ENCODE measurements at places on chromosomes 12 and 14. TPM values are rescaled to one million over a fixed set of nuclear protein-coding genes. Genes with fewer than 3 reads are reported as not detected.

The SLCO1B3 gene
- polyA plus RNA-seq = 0.05 TPM

The OR11G2 gene
- not detected for polyA plus RNA-seq

The LRRIQ1 gene
- polyA plus RNA-seq = 0.04 TPM

The EXOC5 gene
- 14.7 TPM for polyA plus RNA-seq

The NPC2 gene
- polyA plus RNA-seq = 73.2 TPM

The TCL1A gene
- 0.46 TPM for polyA plus RNA-seq

The RD3L gene
- not detected for polyA plus RNA-seq

The OAS2 gene
- 2.2 TPM for polyA plus RNA-seq

The TSPAN19 gene
- not detected for polyA plus RNA-seq

The KRT82 gene
- not detected for polyA plus RNA-seq

The REP15 gene
- polyA plus RNA-seq = 3.3 TPM

The SMCO2 gene
- not detected for polyA plus RNA-seq

The TBX3 gene
- polyA plus RNA-seq = 10.3 TPM

The PPP1R36 gene
- 1.0 TPM for polyA plus RNA-seq

The GPRC5A gene
- polyA plus RNA-seq = 49.4 TPM

The TEX22 gene
- polyA plus RNA-seq = 0.18 TPM

The LARP4 gene
- 7.4 TPM for polyA plus RNA-seq

The GUCY2C gene
- not detected for polyA plus RNA-seq

The CATSPERB gene
- polyA plus RNA-seq = 11.4 TPM

The OVCH1 gene
- 0.37 TPM for polyA plus RNA-seq

The PTPRR gene
- 1.1 TPM for polyA plus RNA-seq

The NEUROD4 gene
- not detected for polyA plus RNA-seq

The KRT75 gene
- polyA plus RNA-seq = not detected

The DAAM1 gene
- 10.1 TPM for polyA plus RNA-seq

The RASAL1 gene
- polyA plus RNA-seq = 1.9 TPM

The HRK gene
- 0.01 TPM for polyA plus RNA-seq

The RFX4 gene
- polyA plus RNA-seq = 0.14 TPM

The CD4 gene
- 11.2 TPM for polyA plus RNA-seq

The PPP1R1A gene
- 309 TPM for polyA plus RNA-seq

The DDX51 gene
- 14.6 TPM for polyA plus RNA-seq

The ANKRD33 gene
- polyA plus RNA-seq = not detected

The B4GALNT3 gene
- 2.1 TPM for polyA plus RNA-seq

The PIWIL1 gene
- polyA plus RNA-seq = not detected

The C12orf75 gene
- 15.2 TPM for polyA plus RNA-seq

The MAP3K9 gene
- polyA plus RNA-seq = 0.24 TPM

The CPNE6 gene
- 0.01 TPM for polyA plus RNA-seq

The ACOT4 gene
- polyA plus RNA-seq = 3.7 TPM

The PRH2 gene
- not detected for polyA plus RNA-seq

The TCL1B gene
- not detected for polyA plus RNA-seq

The GNB3 gene
- polyA plus RNA-seq = 1.7 TPM

The KRT77 gene
- not detected for polyA plus RNA-seq

The ADAMTS20 gene
- not detected for polyA plus RNA-seq

The GRIP1 gene
- polyA plus RNA-seq = 0.19 TPM

The PMEL gene
- polyA plus RNA-seq = 0.42 TPM

The P2RX2 gene
- 1.5 TPM for polyA plus RNA-seq

The RHEBL1 gene
- 0.55 TPM for polyA plus RNA-seq

The CGRRF1 gene
- polyA plus RNA-seq = 11.4 TPM

The TSPAN11 gene
- polyA plus RNA-seq = 1.8 TPM

The SGPP1 gene
- polyA plus RNA-seq = 7.3 TPM

The KIF5A gene
- 0.41 TPM for polyA plus RNA-seq

The SLC35F4 gene
- 0.03 TPM for polyA plus RNA-seq

The LGR5 gene
- polyA plus RNA-seq = 0.03 TPM

The RAB35 gene
- polyA plus RNA-seq = 13.1 TPM

The PPP1R3E gene
- 16.1 TPM for polyA plus RNA-seq

The FAM222A gene
- polyA plus RNA-seq = 1.7 TPM

Measured in adipose tissue (tissue), 3 donors.